ENCODE measurements at places on chromosomes 2 and 18.
A peak's percentile ranks its signal among the peaks of the same experiment; 100 is the strongest.

DNA sequence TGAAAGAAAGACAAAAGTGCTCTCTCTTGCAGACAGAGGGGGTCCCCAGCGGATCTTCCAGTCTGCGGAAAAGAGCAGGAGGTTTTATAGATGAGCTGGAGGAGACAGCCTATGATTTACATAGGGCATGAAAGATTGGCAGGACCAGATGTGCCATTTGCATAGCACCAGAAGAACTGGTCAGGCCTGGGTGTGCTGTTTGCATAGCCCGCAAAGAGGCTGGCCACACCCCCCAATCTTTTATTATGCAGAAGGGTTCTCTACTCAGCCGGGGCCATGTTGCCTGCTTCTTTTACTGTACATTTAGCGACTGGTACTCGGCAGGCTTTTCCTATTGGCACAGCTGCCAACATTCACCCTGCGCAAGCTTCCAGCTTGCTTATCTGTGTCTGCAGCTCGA lies 317.6 kb downstream of the GALR1 start:
- no peak for DNase-seq

DNA sequence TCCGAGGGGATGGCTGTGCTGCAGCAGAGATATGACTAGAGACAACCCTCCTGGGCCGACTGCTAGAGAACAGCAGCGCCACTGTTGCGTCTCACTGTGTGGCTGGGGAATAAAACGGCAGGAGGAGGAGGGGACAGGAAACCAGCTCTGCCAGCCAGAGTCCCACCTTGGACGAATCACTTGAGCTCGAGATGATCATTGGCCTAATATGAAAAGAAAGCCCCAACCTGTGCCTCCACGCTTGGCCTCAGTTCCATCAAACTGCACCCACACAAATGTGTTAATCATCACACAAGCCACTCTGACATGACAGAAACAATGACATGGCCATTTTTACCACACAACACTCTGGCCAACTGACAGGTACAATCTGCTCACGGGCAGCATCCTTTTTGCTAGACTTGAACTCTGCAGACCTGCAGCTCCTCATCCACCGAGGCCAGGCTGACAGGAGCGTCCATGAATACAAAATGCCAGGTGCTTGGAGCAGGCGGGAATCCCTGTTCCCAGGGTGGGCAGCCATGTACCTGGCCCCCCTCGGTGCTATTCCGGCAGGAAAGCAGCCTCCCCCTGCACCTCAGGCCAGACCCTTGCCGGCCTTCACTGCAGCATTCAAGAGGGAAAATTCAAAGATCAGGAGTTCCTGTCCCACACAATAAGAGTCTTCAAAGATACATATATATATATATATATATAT lies 52.3 kb downstream of the PARD6G start:
- DNase-seq = no peak

DNA sequence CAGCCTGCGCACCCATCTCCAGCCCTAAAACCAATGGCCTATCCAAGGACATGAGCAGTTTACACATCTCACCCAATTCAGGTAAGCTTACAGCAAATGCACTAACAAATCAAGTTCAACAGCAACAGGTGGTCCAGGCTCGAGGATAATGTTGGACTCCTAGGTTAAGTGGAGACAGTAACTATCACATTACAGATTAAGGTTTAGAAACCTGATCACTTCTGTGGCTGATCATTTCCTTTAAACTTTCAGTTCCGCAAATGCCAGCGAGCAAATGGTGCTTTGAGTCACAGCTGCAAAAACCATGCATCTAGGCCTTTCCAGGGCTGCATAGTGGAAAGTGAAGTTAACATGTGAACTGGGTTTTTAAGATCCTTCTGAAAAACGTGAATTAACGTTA lies 259.4 kb downstream of the GBX2 start:
- no peak for DNase-seq

DNA sequence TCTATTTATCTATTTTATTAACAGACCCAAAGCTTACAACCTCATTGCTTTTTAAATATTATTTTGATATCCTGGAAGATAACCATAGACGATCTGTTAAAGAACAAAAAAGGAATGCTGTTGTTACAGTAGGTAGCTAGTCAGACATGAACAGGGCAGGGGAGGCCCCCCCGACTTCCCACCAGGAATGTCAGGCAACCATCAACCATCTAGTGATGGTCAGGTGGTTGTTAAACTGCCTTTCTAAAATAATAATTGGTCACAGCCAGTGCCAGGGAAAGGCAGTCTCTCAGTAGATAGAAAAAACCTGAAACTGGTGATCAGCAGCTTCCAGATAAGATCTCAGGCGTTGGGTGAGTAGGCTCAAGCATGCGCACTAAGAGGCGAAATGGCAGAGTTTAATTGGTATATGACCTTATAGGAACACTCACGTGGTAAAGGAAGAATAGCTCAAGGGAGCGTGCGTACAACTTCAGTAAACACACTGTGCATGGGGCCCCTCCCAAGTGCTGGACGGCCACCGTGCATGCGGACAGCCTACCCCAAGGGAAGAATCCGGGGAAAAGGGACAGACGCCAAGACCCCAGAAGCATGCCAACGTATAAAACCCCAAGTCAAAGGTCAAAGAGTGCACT lies 32.5 kb upstream of the CCL20 start:
- no peak for DNase-seq

DNA sequence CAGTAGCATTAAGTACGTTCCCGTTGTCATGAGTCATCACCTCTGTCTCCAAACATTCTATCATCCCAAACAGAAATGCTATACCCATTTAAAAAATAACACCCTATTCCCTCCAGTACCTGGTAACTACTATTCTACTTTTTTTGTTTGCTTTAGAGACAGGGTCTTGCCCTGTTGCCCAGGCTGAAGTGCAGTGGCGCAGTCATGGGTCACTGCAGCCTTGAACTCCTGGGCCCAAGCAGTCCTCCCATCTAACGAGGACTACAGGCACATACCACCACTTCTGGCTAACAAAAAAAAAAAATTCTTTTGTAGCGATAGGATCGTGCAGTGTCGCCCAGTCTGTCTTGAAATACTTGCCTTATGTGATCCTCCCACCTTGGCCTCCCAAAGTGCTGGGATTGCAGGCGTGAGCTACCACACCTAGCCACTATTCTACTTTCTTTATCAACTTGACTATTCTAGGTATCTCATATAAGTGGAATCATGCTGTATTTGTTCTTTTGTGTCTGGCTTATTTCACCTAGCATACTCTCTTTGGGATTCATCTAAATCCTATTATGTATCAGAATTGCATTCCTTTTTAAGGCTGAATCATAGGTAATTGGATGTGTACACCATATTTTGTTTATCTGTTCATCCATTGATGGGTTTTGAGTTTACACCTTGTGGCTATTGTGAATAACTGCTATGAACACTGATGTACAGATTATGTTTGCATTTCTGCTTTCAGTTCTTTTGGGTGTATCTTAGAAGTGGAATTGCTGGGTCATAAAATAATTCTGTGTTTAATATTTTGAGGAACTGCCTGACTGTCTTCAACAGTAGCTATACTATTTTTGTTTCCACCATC lies 14.4 kb downstream of the ZCCHC2 start:
- no peak for DNase-seq

DNA sequence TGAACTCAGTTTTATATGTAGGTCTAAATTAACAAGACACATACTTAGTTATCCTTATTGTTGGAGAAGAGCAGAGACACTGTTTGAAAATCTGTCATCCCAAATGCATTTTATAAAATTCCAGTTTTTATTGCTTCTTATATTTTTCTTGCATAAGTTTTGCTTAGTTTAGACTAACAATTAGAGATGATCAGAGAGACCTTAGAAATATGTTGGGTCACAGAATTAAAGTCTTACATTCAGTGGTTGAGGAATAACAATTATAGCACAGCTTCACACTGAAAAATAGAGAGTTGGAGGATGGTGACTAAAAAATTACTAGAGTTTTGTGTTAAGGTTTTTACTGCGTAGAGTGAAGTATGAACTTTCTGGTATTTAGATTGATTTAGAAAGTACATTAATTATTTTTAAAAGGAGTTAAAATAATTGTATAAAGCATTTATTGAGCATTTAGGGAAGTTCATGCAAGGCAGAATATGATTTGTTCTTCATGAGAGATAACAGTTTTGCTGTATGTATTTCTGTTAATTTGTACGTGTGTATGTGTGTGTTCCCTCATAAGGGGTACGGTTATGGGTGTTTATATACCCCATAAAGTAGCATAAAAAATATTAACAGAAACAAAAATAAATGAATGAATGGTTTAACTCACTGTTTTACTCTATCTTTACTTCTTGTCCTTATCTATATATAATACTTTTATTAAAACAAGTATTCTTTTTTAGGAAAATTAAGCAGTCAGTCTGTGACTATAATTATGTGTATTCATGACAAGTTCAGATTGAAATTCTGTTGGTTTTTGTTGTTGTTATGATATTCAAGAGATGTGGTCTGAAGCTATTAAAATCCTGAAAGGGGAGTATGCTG lies 31.2 kb downstream of the DDX1 start:
- no peak for DNase-seq

- peak; percentile 74 for DNase-seq
Measured at GRCh38 chr2:64330281-64331113, 123.5 kb upstream of the LGALSL start.

- DNase-seq = no peak
Measured at GRCh38 chr2:202307690-202308089, 42.1 kb downstream of the NOP58 start.
